Left hindlimb (tissue), 1 donor: ENCODE measurements at places on chromosomes 4 and X.

DNA sequence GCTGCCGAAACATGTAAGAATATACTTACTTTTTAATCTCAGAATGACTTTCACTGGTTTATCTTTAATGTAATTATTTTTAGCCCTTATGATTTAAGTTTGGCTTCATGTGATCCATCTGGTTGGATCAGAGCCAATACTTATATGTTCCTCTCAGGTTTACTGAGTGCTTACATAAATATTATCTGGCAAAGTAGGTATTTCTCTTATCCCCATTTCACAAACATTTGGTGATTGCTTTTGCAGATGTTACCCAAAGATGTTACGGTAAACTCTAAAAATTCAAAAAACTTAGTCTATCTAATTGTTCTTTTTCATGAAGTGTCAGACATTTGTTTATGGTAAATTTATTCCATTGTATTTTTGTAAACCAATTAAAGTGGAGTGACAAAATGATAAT, 115.0 kb upstream of the TLL1 start:
- DNase-seq: no peak

DNA sequence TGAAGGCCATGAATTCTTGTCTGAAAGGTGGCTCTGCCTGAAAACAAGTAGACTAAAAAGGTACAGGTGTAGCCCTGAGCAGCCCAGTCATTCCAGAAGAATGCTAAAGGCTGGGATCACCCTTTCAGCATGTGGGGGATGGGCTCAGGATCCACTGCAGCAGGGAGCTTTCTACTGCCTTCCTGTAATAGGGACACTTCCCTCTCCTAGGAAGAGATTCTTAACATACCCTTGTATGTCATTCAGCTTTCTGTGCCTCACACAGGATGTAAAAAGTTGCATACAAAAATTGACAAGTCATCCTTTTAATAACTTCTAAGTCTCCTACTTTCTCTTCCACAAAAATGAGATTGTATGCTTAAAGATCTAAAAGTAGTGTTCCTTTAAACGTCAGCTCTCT, 123.3 kb downstream of the ZNF518B start:
- DNase-seq: no peak

- no peak for DNase-seq
Measured at GRCh38 chr4:22237155-22237751, 278.6 kb downstream of the ADGRA3 start.

GRCh38 chrX:44314259-44314734, 29.2 kb downstream of the EFHC2 start:
- DNase-seq: no peak

- no peak for DNase-seq
Measured at GRCh38 chr4:142812091-142812490, 34.0 kb downstream of the INPP4B start.

DNA sequence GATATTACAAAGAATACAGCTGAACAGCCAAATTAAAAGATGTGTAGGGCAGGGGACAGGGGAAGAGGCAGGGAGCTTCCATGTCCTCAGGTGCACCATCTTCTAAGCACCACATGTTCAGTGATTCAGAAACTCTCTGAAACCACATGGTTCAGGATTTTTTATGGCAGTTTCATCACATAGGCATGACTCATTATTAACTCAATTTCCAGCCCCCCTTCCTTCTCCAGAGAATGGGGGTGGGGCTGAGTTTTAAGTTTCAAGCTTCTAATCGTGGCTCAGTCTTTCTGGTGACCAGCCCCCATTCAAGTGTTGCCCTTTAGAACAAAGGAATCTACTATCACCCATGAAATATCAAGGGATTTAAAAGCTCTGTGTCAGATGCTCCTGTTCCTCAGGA, 317.8 kb upstream of the GALNT7 start:
- DNase-seq: no peak

- DNase-seq: no peak
Measured at GRCh38 chr4:84298023-84298718, 200.9 kb downstream of the NKX6-1 start.

GRCh38 chrX:38627683-38628082, 66.3 kb downstream of the TSPAN7 start:
- no peak for DNase-seq

DNA sequence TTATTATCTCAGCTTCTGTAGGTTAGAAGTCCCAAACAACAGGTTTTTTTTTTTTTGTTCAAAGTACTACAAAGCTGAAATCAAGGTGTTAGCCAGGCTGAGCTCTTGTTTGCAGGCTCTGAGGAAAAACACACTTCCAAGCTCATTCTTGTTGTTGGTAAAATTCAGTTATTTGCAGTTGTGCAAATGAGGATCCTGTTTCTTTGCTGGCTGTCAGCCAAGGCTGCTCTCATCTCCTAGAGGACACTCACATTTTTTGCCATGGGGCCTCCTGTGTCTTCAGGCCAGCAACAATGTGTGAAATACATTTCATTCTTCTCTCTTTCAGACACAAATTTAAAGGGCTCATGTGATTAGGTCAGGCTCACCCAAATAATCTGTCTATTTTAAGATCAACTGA, 60.3 kb upstream of the HSD17B10 start:
- DNase-seq: peak; percentile 26
